Left lung (tissue), 14 donors: ENCODE measurements at places on chromosomes 12 and 14. TPM values are rescaled to one million over a fixed set of nuclear protein-coding genes. Genes with fewer than 3 reads are reported as not detected.

The EXOC3L4 gene
- 3.0 TPM for total RNA-seq

GRCh38 chr12:12926571-12927071 is 25.3 kb downstream of the GPRC5D start:
- no peak for DNase-seq

DNA sequence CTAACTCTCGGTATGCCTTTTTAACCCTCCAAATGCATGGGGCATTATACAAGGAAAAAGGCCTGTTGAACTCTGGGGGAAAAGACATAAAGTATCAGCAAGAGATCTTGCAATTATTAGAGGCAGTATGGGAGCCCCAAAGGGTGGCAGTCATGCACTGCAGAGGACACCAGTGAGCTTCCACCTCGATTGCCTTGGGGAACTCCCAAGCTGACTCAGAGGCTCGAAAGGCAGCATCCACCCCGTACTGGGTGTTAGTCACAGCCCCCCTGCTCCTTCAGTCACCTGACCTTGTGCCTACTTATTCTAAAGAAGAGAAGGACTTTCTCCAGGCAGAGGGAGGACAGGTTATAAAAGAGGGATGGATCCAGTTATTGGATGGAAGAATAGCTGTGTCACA is 781.4 kb upstream of the TMEM132C start:
- DNase-seq: no peak

GRCh38 chr12:24909667-24910066 is 39.2 kb downstream of the BCAT1 start:
- no peak for DNase-seq

DNA sequence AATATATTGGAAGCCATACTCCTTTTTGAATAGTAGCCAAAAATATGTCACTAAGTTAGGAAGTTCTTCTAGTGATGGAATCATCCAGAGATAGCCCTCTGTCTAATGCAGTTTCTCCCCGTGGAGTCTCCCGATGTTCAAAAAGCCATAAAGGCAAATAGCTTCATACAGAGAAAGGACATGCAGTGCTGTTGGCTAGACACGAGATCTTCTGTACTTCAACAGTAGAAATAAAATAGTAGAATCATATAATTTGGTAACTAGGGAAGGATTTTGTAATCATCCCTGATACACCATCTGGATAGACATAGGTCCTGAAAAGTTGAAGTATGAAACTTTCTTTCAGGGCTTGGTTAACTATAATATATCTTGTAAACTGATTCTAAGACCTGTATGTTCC is 27.6 kb downstream of the LRFN5 start:
- DNase-seq: no peak

DNA sequence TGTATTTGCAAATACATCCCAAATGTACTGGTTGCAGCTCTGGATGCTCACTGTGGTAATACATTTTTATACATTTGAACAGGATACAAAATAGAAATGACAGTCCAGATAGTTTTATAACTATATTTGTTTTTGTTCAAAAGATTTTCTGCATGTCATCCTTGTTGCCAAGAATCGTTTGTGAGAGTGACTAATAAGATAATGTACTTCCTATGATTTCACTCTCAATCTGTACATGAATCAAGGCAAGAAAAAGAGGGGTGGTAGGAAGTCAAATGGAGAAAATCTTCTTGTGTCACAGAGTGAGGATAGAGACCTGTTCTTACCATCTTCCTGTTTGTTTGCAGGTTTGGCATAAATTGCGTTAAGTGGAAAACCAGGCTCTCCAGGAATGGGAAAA is 13.9 kb downstream of the ARPC3 start:
- DNase-seq: no peak

- DNase-seq: peak; percentile 68
These were observed 171.8 kb upstream of the ATF7IP start for GRCh38 chr12:14193639-14194038.

- no peak for DNase-seq
These were observed 129.4 kb downstream of the SCARB1 start for GRCh38 chr12:124734224-124734788.
